Stimulated activated CD4-positive, alpha-beta T cell treated with anti-CD3 and anti-CD28 coated beads, Interleukin-1b, Interleukin-23, amount 100 ng/mL, for 48 hours (primary cell): ENCODE measurements at places on chromosomes 16 and 17.

DNA sequence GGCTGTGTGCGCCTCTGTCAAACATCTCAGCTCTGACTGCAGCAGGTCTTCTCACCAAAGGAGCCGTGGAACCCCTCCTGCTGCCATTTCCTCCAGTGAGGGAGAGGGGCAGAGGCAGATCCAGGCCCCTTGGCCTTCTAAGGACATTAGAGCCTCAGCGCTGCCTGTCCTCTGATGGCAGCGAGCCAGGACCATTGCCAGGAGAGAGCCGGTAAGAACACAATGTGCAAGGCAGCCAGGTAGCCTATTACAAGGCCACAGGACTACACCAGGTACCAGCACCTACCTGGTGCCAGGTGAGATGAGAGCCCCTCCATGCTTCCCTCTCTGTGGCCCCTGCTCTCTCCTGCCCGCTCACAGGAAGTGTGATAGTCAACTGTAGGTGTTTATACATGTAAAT, 11.0 kb downstream of the LRRC75A start:
- no peak for DNase-seq

DNA sequence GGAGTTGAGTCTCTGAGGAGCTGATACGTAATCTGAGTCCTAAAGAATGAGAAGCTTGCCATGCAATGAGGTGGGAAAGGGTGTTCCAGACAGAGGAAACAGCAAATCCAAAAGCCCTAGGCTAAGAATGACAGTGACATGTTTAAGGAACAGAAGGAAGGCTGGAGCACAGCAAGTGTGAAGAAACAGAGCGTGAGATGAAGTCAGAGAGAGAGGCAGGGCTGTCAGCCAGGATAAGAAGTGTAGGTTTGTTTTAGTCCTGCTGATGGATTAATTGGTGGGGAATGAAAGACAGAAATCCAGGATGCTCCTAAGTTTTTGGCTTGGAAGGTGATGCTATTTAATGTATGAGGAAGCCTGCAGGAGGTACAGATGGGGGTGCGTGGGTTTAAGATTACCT, 14.5 kb downstream of the MMP28 start:
- DNase-seq: no peak

- DNase-seq: no peak
Observed at GRCh38 chr16:65463652-65464260, 341.9 kb upstream of the CDH11 start.

DNA sequence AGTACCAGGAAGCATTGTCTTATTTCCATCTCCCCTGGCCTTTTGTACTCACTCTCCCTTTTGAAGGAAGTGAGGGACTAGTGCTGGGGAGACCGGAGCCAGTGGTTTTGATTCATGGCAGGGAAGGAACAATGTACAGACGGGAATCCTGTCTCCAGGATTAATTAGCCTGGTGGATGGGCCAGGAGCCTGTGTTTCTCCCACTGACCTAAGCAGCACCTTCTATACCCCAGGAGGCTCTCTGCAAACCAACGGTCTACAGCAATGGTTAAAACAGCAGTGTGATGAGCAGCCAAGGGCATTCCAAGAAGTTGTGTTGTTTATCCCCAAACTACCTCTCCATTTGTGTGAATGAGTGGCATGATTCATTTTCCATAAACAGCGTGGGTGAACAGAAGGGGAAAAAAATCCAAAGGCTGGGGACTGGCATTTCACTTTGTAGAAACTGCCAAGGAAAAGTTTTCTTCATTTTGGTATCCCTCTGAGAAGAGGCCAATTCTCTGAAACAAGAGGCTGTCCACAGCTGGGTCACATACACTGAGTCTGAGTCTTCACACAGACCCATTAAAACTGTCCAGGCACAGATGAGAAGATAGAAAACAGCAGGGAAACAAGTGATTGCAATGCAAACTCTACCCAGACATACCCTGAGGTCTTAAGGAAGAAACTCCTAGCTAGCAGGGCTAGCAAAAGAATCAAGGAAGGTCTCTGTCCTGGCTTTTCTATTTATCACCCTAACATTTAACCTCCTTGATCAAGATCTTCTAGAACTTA, 18.1 kb downstream of the ANKFN1 start:
- no peak for DNase-seq

DNA sequence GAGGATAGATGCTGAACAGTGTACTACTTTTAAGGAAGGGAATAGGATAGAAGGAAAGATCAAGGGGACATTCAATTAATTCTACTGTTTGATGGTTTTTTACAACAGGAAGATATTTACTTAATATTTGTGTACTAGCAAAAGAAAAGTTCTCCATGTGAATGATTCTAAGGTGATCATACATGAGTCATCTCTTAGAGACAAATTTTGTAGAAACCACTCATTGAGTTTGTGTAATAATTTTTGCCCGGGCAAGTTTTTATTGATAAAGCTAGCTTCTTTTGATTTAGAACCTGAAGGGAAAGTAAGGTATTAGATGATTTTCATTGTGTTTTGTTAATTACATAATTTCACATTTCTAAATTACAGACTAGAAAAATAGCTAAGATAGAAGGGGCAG, 172.8 kb upstream of the PSMD7 start:
- no peak for DNase-seq

DNA sequence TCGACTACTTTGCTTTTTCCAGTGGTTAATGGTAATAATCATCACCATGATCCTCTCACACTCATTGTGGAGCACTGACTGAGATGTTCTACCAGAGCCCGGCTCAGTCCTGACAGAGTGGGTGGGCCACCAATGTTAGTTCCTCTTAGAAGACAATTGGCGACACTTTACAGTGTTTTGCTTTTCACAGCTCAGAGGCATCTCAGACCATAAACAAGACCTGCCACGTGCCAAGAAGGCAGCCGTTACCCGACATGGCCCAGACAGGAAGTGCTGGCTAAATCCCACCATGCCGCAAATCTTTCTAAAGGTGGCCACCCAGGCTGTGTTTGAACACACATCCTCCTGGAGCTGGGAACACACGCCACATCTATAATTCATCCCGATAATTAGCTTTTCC, 103.7 kb downstream of the XYLT1 start:
- DNase-seq: no peak

GRCh38 chr16:53766304-53767016, 62.5 kb downstream of the FTO start:
- DNase-seq: no peak

DNA sequence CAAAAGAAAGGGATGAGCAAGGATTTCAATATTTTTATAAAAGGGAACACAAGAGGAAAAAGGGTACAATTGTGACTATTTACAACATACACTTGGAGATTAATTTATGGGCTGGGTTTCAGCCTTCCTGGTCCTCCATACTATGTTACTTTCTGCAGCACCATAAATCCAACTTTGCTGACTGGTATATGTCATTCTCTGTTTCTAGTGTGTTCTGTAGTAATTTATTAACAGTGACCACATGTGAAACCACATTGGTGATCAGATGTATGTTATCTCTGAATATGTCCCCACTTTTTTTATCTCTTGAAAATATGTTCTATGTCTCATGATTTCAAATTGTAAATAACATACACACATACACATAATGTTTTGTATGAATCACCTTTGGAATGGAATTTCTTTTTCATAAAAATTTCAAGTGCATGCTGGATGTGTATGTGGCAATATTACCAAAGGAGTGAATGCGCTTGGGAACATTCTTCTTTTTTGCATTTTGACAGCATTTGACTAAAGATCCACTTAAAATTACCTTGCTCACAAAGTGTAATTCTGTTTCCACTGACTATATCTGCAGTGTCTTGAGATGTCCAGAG, 2.9 kb upstream of the LYRM9 start:
- no peak for DNase-seq

- no peak for DNase-seq
Observed at GRCh38 chr17:30495586-30495985, 18.4 kb downstream of the GOSR1 start.

GRCh38 chr17:9875441-9875840, 29.6 kb downstream of the RCVRN start:
- DNase-seq: no peak

- DNase-seq: no peak
Observed at GRCh38 chr17:6380915-6381438, 53.9 kb downstream of the AIPL1 start.

- no peak for DNase-seq
Observed at GRCh38 chr17:82399041-82399441, 19.1 kb upstream of the HEXD start.

DNA sequence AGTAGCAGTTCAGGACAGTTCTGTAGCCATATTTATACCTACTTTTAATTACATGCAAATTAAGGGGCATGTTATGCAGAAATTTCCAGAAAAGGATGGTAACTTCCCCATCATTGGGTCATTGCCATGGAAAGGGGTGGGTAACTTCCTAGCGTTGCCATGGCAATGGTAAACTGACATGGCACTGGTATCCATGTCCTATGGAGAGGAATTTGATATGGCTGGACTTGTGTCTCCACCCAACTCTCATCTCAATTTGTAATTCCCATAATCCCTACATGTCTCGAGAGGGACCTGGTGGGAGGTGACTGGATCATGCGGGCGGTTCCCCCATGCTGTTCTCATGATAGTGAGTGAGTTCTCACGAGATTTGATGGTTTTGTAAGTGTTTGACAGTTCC, 35.6 kb upstream of the CACNG4 start:
- no peak for DNase-seq

DNA sequence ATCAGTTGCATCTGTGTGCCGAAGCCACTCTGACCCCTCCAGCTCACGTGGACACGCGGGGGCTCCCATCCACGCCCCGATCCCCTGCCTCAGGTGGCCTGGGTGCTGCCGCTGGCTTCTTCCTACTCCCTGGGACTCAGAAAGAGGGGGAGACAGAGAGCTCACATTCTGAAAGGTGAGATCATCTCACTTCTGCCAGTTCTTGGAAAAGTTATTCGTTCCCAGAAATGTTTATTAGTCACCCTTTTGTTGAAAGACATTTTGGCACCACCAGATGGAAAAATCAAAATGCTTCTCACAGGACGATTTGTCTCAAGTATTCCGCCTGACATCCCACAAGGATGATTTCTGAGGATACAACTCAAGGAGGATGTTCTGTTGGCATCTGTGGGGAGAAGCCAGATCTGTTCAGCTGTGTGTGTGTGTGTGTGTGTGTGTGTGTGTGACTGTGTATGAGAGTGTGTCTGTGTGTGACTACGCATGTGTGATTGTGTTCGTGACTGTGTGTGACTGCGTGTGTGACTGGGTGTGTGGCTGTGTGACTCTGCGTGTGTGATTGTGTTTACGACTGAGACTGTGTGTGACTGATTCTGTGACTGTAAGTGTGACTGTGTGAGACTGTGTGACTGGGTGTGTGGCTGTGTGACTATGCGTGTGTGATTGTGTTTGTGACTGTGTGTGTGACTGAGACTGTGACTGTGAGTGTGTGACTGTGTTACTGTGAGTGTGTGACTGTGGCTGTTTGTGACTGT, 207.3 kb downstream of the NTN1 start:
- no peak for DNase-seq

DNA sequence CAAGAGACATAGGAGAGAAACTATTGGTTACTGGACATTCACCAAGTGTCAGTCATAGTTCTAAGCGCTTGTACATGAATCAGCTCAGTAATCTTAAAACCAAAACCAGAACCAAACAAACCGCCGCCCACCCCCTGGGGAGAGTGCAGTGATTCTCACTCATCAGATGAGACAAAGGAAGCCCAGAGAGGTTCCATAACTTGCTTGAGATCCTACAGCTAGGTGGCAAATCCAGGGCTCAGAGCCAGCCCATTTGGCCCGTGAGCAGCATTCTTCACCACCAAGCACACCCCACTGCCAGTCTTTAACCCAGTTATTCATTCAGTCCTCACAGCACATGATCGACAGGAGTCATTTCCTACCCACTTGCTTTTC, 37.2 kb upstream of the RGS9 start:
- peak; percentile 89 for DNase-seq

- DNase-seq: no peak
Observed at GRCh38 chr16:66844009-66844341, 239 bp upstream of the CA7 start.

DNA sequence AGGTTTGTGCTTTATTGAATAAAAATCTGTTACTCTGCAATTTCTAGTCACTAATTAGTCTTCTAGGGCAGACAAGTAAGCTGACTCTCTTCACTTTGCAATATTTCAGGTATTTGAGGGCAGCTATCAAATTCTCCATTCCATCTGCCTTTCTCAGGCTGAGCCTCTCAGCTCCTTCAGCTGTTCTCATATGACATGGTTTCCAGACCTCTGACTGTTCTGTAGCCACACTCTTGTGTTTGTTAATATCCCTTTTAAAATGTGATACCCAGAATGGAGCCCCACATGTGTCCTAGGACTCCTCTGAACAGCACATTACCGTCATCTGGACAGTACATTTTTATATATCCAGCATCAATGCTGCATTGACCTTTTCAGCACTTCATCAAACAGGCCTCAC, 46.1 kb upstream of the MTMR4 start:
- DNase-seq: no peak

DNA sequence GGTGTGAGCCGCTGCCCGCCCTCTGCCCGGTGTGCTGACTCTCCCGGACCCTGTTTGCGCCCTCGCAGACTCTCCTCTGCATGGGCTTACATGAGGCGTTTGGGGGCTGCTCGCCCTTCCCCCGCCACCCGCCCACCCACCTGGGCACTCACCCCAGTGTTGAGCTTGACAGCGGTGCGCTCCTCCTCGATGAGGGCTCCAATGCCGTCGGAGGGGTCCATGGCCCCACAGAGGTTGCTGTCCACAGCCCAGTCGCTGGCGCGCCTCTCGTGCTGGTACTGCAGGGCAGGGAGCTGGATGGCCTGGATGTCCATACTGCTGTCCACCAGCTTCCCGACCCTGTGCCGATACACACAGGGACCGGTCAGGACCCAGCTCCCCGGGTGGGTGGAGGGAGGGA, 21.4 kb upstream of the RNPS1 start:
- no peak for DNase-seq

DNA sequence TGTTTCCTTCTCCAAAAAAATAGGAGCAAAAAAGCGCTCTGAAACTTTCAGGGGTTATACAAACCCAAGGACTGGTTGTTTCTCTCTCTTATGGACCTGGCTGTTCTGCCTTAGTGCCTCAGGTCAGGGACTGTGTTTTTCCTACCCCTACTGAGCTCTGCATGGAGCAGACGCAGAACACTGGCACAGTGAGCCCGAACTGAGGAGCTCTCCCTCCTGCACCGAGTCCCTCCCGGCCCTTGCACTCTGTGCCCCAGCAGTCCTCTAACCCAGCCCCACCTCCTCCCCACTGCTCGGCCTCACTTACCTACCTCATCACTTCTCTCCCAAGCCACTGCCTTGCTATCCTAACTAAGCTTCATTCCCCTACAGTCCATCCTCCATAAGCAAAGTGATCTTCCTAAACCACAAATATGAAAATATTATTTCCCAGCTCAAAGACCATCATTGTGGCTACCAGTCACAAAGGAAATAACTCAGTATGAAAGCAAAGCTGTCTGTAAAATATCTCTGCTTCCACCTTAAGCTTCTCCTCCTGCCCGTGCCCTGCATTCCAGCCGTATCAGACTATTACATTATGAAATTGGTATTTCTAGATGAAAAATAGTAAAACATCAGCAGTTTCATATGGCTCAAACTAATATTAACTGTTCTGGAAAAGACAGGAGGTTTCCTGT, 13.6 kb downstream of the MEIOB start:
- no peak for DNase-seq

DNA sequence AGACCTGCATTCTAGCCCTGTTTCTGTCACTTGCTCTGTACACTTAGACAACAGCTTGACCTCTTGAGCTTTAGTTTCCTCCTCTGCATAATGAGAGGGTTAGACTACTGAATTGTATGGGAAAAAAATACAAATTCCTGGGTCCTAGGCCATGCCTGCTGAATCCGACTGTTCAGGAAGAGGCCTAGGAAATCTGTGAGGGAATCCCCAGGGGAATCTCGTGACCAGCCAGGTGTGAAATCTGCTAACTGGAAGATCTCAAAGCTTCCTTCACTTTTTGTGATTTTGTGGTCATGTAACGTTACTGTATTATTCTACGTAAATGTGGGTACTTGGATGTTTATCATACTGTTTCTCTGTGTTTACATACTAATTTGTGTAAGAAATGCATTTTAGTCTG, 58.2 kb downstream of the CYLD start:
- DNase-seq: no peak
